ENCODE measurements at places on chromosomes 5 and 9.

DNA sequence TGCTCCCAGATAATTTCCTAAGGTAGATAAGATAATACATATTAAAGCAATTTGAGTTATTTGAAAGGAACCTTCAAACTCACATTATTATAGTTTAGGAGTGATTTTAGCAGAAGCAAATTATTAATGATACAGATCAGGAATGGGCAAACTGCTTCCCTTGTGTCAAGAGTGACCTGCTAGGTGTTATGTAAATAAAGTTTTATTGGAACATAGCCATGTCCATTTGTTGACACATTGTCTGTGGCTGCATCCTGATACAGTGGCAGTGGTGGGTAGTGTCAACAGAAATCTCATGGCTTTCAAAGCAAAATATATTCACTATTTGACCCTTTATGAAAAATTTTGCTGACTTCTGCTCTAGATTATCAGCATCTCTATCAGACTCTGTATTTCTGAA lies 11.4 kb upstream of the BASP1 start:
- DNase-seq, result no peak

- DNase-seq, result no peak
These were observed 60.1 kb downstream of the AMBP start for GRCh38 chr9:114017741-114018715.

GRCh38 chr9:14782286-14783051 lies 59.9 kb upstream of the CER1 start:
- DNase-seq, result no peak

DNA sequence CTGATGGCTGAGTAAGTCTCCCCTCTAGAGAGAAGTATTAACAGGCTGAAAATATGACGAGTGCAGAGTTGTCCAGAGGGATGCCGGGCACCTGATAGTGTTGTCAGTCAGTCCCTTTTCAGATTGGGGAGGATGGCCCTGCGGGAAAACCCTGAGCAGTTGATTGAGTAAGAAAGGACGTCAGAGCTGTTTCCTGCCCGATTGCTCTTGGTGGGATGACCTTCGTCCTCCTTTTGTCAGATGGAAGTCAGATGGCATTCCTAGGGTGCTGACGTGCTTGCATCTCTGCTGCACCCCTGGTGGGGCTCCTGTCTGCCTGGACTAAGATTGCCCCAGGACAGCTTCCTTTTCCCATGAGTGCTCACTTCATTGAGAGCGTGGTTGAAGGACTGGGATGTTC lies 9.8 kb downstream of the ZNF354B start:
- DNase-seq, result no peak

DNA sequence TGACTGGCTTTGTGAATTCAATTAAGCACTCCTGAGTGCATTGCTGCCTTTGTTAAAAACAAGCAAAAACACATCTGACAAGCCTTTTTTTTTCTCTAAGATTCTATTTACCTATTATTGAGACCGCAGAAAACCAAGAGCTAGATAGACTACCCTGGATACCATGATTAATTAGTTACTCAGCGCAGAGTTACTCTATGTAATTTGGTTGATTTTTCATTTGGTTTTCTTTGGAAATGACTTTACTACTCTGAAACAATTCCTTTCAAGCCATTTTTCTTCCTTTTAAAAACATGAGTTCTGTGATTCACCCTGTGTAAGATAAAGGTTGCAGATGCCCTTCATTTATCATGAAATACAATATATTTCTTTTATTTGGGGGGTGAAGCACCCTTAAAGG lies 421.6 kb upstream of the PIK3R1 start:
- no peak for DNase-seq

- DNase-seq, result no peak
These were observed 171.9 kb downstream of the KDM4C start for GRCh38 chr9:6929441-6930215.

DNA sequence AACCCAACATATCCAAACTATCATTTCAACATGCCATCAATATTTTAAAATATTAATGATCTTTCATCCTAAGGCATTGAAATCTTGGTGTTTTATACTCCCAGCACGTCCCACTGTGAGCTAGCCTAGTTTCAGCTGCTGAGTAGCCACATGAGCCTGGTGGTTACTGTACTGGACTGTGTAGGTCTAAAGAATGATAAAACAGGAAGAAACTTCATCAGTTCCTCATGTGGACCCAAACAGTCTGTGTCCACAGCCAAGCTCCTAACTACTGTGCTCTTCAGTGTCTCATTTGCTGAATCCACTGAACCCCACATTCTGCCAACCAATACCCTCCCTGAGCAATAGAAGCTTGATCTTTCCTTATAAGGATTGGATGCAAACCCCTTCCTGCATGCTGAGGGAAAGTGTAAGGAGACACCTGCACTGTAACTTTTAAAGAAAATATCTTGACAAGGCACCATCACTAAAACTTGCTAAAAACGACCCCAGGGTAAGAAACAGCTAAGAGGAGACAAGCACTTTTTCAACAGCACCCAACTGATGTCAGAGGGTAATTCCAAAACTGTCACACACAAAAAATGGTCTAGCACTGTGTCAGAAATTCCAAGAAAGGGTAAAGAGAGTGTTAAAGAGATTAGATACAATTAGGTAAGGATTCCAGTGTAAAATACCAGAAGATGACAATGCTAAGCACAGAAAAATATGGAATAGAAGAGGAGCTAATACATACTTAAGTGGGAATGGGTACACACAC lies 126.9 kb downstream of the SPOCK1 start:
- no peak for DNase-seq

GRCh38 chr9:95715868-95716435 lies 159.5 kb upstream of the ERCC6L2 start:
- DNase-seq, result no peak

- DNase-seq, result no peak
These were observed 245.7 kb downstream of the NSG2 start for GRCh38 chr5:174291162-174291561.

DNA sequence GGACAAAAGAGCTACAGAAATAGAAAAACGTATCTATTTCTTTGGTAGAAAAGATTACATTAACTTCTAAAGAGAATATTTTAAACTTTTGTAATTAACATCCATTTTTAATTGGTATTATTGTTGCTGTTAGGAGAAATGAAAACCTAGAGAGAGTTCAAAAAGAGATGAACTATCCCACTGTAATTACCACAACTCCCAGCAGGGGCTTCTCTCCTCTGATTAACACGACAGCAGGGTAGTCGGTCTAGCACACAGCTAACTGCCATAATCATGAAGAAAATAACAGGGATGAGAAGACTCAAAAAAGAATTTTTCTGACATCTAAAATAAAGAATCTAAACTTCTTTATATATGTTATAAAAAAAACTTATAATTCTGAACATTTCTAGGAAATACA lies 86.2 kb upstream of the CDH9 start:
- DNase-seq, result no peak

- peak; percentile 17 for DNase-seq
These were observed 49.2 kb downstream of the EQTN start for GRCh38 chr9:27247756-27248155.

GRCh38 chr5:8396246-8396645 lies 527.3 kb downstream of the MTRR start:
- DNase-seq, result no peak

- no peak for DNase-seq
These were observed 8.0 kb upstream of the FXN start for GRCh38 chr9:69027355-69028097.

DNA sequence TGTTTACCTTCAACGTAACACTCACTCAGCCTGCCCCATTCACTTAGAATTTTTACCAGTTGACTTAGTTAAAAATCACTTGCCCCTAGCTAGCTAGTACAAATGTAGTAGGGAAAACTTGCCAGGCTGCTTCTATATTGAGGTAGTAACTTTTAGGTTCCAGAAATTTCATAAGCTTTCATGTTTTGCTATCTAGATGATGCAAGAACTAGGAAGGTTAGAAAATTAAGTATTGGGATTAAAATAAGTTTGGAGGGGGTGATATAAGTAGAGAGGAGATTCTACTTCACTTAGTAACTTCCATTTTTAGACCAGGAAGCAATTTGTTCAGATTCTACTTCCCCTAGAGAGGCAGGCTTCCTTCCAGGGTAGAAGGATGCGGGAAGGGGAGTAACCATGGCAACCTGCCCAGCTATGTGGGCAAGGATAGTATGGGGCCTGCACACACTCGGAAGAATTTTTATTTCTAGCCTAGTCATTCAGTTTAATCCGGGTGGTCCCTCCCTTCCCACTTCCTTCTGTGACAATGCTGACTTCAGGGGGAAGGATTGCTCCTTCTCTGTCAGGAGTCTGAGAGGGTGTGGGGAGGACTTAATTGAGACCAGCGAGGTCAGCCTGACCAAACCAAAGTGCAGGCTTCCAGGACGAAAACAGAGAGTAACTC lies 4.2 kb downstream of the DAB2 start:
- DNase-seq, result no peak

DNA sequence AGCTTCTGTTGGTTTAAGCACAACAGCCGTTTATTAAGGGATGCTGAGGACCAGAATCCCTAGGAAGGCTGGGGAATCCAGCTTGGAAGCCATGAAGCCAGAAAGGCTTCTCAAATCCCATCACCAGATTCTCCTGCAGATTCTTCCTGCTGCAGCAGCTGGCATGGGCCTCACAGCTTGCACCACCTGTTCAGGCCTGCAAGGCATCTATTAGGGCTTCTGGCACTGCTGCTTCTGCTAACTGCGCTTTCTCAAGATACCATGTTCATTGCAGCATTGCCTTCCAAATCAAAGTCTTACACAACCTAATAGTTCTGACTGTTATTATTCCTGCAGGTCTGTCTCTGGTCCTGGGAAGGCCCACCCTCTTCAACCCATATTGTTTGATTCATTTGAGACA lies 51.2 kb upstream of the ZNF366 start:
- no peak for DNase-seq

GRCh38 chr5:180347702-180348101 lies 5.4 kb downstream of the GFPT2 start:
- no peak for DNase-seq

DNA sequence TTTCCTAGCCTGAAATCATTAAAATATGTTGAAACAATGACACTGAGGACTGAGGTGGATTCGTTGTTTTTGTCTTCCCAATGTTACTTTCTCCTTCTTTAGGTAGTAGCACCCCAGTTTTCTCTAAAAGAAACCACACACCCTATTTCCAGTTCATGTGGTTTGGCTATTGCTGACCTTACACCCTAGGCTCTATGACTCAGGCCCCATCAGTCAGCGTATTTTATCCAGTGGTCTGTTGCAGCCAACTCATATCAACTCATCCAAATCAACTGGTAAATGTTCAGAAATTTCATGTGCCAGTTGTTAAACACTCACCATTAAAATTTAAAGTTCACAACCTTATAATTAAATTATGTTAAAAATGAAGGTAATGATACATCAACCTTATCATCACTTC lies 44.6 kb upstream of the NFIB start:
- DNase-seq, result no peak

DNA sequence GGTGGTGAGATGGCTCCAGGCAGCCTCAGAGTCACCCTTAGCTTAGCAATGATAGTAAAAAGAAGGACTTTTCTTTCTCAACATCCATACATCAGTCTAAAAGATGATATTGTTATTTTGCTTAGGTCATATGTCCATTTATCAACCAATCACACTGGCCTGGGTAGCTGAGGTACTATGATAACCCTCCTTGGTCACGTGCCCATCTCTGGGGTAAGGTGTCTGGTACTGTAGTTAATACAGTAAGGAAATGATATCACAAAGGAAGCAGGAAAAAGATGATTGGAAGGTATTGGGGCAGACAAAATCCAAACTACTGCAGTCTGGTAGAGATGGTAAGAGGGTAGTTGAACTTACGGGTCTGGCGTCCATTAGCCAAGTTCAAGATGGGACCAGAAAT lies 5.1 kb upstream of the SMAD5 start:
- DNase-seq, result no peak

DNA sequence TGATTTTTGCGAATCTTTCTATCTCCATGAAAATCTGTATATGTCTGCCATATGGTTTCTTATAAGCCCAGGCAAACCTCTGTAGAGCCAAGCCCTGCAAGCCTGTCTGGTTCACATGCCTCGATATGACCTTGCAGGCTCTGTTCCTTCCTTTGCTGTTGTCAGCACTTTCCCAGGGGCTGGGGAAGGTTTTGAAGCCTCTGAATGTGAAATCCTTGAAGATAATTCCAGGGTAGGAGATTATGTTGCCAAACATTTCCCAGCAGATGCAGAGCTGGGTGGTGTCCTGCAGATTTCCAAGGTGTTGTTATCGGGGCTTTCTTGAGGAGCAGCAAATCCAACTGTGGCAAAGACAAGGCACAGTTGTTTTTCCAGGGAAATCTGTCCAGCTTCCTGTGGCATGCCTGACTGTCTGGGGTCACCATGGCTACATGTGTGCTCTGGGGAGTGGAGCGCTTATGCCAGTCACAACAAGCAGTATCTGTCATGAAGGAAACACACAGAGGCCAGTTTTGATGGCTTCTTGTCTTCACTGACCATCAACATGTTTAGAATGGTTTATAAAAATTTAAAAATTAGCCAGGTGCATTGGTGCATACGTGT lies 60.7 kb upstream of the RPS23 start:
- no peak for DNase-seq

DNA sequence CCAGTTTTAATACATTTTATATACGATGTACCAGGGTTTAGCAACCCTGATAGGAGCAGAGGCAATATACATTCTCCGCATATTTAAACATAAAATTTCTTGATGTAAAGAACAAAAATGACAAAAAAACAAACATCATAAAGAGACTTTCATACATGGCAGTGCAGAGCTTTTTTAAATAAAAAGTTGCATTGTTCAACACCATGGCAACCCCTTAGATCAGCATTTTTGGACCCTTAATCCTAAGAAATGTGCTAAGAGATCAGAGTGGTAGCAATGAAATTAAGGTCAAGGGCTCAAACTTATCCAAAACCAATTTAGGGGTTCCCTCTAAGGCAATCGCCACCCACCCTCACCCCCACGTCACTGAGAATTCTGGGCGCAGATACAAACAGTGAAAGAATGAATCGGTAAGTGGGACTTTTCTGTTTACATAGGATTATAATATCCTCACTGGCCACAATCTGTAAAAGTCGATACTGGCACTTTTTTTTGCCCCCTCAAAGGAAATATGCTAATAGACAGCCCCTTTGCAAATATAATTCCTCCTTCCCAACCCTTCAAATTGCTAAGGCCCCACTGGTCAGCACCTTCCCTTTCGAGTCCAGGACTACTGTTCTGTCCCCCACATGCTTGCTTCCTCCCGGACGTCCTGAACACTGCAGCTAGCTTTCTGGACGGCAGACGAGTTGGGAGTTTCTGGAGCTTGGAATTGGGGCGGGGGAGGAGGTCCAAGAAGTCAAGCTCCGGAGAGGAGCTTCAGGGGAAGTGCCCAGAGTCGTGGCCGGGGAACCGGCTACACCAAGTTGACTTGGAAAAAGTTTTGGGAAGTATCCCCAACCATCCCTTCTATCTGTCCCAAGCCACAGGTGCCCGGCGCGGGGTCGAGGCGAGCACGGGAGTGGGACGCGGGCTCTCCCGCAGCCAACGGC lies 2.2 kb downstream of the GAS1 start:
- no peak for DNase-seq

GRCh38 chr9:70080481-70081119 lies 37.0 kb downstream of the MAMDC2 start:
- DNase-seq, result no peak

- no peak for DNase-seq
These were observed 8.1 kb upstream of the LRRTM2 start for GRCh38 chr5:138883211-138883610.

- no peak for DNase-seq
These were observed 47.2 kb upstream of the LIFR start for GRCh38 chr5:38603691-38604090.
